ENCODE measurements at places on chromosomes 7 and 10. TPM values are rescaled to one million over a fixed set of nuclear protein-coding genes. Genes with fewer than 3 reads are reported as not detected.

The ARHGEF35 gene
- total RNA-seq = 3.2 TPM

The PRF1 gene
- total RNA-seq = 5.4 TPM

The AKR1C4 gene
- not detected for total RNA-seq

The TMEM213 gene
- total RNA-seq = not detected

The KCP gene
- total RNA-seq = 0.81 TPM

The GPR141 gene
- 2.0 TPM for total RNA-seq

The STAG3 gene
- total RNA-seq = 0.56 TPM

The SEMA3C gene
- 89.2 TPM for total RNA-seq

The POP7 gene
- 21.0 TPM for total RNA-seq

The HOXA10 gene
- total RNA-seq = 0.81 TPM

The RADIL gene
- 6.7 TPM for total RNA-seq

The DNAJC12 gene
- 1.2 TPM for total RNA-seq

The AKR1C3 gene
- total RNA-seq = 92.9 TPM

The DOCK4 gene
- total RNA-seq = 71.5 TPM

The HOXA3 gene
- total RNA-seq = 6.5 TPM

The MYL10 gene
- not detected for total RNA-seq

The SMO gene
- total RNA-seq = 8.7 TPM

The KEL gene
- total RNA-seq = not detected

The BTBD16 gene
- total RNA-seq = not detected

All from thoracic aorta (tissue), 2 donors.